ENCODE measurements at places on chromosomes 6 and 20.

- peak; percentile 39 for DNase-seq
These were observed 8.6 kb downstream of the BMP7 start for GRCh38 chr20:57257701-57258453.

GRCh38 chr20:8860011-8860495, 208.8 kb upstream of the PLCB4 start:
- DNase-seq: no peak

DNA sequence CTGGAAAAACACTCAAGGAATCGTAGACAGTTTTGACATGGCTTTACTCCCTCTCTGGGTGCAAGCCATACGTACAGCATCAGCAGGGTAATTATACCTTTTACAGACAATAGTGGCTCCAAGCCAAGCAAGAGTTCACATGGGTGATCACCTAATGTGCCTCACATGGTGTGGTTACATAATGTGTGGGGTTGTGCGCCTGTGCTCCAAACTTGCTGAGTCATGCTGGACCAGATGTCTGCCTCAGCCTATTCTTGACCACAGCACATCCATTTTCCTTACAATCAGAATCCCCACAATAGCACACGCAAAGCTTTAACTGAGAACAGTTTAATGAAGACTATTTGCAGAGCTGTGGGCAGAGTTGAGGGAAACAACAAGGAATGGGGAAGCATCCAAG, 74.5 kb downstream of the ALDH8A1 start:
- no peak for DNase-seq

- DNase-seq: no peak
These were observed 233.6 kb downstream of the TTLL2 start for GRCh38 chr6:167558246-167559177.

GRCh38 chr20:20276811-20277530, 90.9 kb upstream of the INSM1 start:
- DNase-seq: no peak

All from NCI-H187 (cell line).